ENCODE measurements at places on chromosomes 6 and 20. TPM values are rescaled to one million over a fixed set of nuclear protein-coding genes. Genes with fewer than 3 reads are reported as not detected.

DNA sequence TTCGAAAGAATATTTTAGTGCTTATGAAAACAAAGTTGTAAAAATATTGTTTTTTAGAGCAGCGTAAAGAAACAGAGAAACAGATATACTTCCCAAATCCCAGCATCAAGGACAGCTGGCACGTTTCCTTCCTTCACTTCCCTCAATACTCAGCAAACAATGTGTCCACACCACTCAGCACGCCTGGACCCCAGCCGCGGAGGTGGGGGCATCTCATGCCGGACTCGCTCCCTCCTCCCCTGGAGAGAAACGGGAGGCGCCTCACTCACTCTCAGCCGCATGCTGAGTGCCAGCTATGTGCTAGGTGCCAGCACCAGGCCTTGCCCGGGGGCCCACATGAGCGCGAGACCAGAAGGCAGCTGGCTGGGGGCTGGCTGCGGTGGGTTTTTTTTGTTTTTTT, 34.7 kb downstream of the SLC2A4RG start:
- DNase-seq = no peak
- H3K27ac ChIP-seq = no peak overlapping the region
- no peaks in the 10 kb centered on the region for H3K36me3 ChIP-seq
- H3K27me3 ChIP-seq = no peaks in the 10 kb centered on the region

GRCh38 chr20:11057624-11058023, 383.8 kb upstream of the JAG1 start:
- no peak overlapping the region for H3K4me3 ChIP-seq
- no peaks in the 10 kb centered on the region for H3K4me1 ChIP-seq
- no peaks in the 10 kb centered on the region for H3K36me3 ChIP-seq

Gene TMEM14C
- 30.5 TPM for total RNA-seq

- DNase-seq = peak; percentile 47
- H3K4me3 ChIP-seq = peak within 1 kb of the TSS; percentile 40
- H3K36me3 ChIP-seq = no peaks in the 10 kb centered on the region
- no peaks in the 10 kb centered on the region for H3K27me3 ChIP-seq
These were observed at the start of gene CCDC170 for GRCh38 chr6:151493804-151494234. Gene CCDC170 (plus strand): TSS chr6:151494017. CDS start chr6:151494129, 112 bp downstream.

Gene XKR7
- not detected for total RNA-seq

DNA sequence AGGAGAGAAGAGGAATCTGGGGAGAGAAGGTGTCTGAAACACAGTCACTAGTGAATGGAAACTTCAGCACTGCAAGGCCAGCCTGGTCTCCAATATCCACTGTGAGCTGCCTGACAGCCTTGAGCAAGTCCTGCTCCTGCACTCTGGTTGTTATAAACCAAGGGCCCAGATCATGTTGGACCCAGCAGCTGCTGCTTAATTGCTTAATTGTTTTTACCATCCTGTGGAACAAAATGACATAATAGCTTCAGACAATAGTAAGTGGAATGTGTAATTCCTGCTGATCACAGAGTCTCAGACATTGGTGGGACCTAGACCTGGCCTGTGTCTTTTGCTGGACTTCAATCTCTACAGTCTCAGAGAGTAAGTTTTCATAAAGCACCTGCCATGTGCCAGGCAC, 833.7 kb downstream of the TFAP2A start:
- no peaks in the 10 kb centered on the region for H3K36me3 ChIP-seq
- no peak overlapping the region for H3K27ac ChIP-seq
- no peak for DNase-seq
- no peaks in the 10 kb centered on the region for H3K4me1 ChIP-seq
- no peaks in the 10 kb centered on the region for H3K27me3 ChIP-seq

DNA sequence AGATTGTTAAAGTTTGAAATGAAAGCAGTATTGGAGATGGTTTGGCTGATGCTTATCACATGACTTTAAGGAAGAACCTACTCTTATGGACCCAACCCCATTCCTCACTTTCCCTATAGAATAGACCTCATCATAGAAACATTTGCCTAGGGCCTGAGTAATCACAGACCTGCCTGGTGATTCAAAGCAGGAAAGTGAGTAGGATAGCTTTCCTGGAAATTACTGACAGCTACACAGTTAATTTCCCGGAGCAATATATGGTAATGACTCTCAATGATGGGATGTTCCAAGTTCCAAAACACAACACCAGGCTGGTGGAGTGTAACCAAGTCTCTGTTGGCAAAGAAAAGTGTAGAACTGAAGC, 233.8 kb downstream of the SIM1 start:
- no peak overlapping the region for H3K4me3 ChIP-seq
- no peak overlapping the region for H3K27ac ChIP-seq
- no peaks in the 10 kb centered on the region for H3K4me1 ChIP-seq
- no peaks in the 10 kb centered on the region for H3K36me3 ChIP-seq
- DNase-seq = no peak

- no peaks in the 10 kb centered on the region for H3K36me3 ChIP-seq
- no peak for DNase-seq
- H3K4me3 ChIP-seq = no peak overlapping the region
- H3K27ac ChIP-seq = no peak overlapping the region
- no peaks in the 10 kb centered on the region for H3K27me3 ChIP-seq
These were observed 1.6 kb upstream of the RNF39 start for GRCh38 chr6:30077218-30077617.

Gene GPR63
- 1.1 TPM for total RNA-seq

Gene HLA-DQB1
- 18.2 TPM for total RNA-seq

GRCh38 chr6:4485735-4486134, 290.5 kb upstream of the CDYL start:
- no peak overlapping the region for H3K27ac ChIP-seq
- no peak overlapping the region for H3K4me3 ChIP-seq
- no peaks in the 10 kb centered on the region for H3K27me3 ChIP-seq
- H3K36me3 ChIP-seq = no peaks in the 10 kb centered on the region

DNA sequence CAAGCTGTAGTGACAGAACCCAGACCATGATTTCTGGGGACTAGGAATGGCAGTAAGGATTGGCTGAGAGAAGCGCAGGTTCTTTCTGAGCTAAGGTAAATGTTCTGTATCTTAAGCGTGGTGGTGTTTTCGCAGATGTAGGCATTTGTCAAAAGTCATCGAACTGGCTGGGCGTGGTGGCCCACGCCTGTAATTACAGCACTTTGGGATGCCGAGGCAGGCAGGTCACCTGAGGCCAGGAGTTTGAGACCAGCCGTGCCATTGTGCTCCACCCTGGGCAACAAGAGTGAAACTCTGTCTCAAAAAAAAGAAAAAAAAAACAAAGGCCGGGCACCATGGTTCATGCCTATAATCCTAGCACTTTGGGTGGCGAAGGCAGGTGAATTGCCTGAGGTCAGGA, 40.7 kb upstream of the EYA2 start:
- H3K36me3 ChIP-seq = no peaks in the 10 kb centered on the region
- DNase-seq = no peak
- no peak overlapping the region for H3K4me3 ChIP-seq
- H3K27me3 ChIP-seq = no peaks in the 10 kb centered on the region
- H3K4me1 ChIP-seq = no peaks in the 10 kb centered on the region
- H3K27ac ChIP-seq = no peak overlapping the region

DNA sequence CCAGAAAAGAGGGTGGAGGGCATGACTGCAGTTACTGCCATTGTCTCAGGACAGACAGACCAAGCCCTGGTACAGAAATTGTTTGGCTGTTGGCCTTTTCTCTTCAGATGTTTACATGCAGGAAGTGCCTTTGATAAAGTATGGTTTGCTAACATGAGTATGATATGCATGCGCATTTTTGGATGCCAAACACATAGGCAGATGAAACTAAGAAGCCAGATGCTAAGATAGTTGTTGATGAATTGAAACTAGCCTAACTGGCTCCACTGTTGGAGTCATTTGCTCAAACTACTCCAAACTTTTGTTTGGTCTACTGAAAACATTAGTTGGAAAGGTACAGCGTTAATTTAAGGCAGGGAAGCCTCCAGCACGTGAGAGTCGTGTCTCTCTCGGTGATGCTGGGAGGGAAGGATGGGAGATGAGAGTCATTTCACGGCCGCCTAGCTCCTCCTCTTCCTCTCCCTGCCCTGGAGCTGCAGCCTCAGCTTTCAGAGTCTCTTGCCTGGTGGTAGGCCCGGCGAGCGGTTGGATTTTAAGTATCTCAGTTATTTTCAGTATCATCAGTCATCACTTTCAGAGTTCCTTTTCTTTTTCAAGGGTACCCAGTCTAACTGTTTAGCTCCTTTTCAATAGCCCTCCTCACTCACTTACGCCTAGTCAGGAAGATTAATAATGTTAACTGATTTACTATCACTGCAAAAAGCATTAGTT, 29.7 kb downstream of the RREB1 start:
- H3K4me3 ChIP-seq = no peak overlapping the region
- DNase-seq = peak; percentile 73
- H3K27me3 ChIP-seq = no peaks in the 10 kb centered on the region

DNA sequence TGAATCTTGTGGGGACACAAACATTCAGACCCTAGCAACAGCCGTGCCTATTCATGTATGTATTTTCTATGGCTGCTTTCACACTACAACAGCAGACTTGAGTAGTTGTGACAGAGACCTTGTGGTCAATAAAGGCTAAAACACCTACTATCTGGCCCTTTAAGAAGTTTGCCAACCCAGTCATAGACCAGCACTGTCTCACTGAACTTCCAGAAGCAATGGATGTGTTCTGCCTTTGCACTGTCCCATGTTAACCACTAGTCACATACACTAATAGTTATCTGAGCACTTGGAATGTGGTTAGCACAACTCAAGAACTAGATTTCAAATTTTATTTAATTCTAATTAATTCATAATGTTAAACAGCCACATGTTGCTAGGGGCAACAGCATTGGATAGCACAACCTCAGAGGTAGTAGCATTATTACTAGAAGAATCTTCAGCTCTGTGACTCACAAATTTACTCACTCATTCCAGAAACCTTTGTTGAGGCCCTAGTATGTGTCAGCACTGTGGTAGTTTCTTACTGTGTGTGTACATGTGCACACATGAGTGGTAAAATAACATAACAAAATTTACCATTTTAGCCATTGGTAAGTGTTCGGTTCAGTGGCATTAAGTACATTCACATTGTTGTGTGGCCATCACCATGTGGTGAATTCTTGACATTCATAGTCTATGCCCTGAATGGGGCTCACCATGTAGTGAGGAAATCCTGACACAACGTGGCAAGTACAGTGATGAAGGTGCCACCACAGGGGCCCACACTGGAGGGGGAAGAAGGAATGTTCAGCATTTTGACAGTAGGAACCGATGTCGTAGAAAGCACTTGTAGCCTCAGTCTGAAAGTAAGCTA, 107.3 kb downstream of the CEP57L1 start:
- no peak overlapping the region for H3K4me3 ChIP-seq
- H3K36me3 ChIP-seq = no peaks in the 10 kb centered on the region
- no peak for DNase-seq
- H3K4me1 ChIP-seq = no peaks in the 10 kb centered on the region
- H3K27ac ChIP-seq = no peak overlapping the region

GRCh38 chr6:123201869-123202372, 205.9 kb downstream of the CLVS2 start:
- no peak overlapping the region for H3K4me3 ChIP-seq
- H3K36me3 ChIP-seq = no peaks in the 10 kb centered on the region
- no peaks in the 10 kb centered on the region for H3K27me3 ChIP-seq
- no peak overlapping the region for H3K27ac ChIP-seq
- no peak for DNase-seq
- no peaks in the 10 kb centered on the region for H3K4me1 ChIP-seq
